Stimulated activated CD4-positive, alpha-beta T cell treated with anti-CD3 and anti-CD28 coated beads, Interleukin-1b, Interleukin-23, amount 100 ng/mL, for 48 hours (primary cell): ENCODE measurements at places on chromosomes 2 and 18.

DNA sequence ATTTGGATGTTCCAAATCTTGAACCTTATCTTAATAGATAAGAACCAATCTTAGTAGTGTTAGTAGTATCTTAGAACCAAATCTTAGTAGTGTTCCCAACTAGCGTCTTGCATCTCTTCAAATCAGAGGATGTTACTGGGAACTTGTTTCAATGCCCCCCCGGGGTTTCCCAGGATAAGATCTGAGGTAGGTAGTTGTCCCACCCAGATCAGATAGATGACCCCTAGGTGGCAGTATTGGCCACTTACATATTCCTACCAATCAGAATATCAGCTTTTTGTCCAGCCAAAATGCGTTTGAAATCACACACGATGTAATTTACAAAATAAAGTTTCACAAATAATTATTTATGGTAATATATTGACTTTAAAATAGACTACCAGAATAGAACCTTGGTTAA lies 314.8 kb downstream of the MBD2 start:
- DNase-seq: no peak

GRCh38 chr2:11687736-11688135 lies 17.7 kb upstream of the NTSR2 start:
- DNase-seq: no peak

- DNase-seq: peak; percentile 48
These were observed 55.3 kb upstream of the NABP1 start for GRCh38 chr2:191622374-191623320.

DNA sequence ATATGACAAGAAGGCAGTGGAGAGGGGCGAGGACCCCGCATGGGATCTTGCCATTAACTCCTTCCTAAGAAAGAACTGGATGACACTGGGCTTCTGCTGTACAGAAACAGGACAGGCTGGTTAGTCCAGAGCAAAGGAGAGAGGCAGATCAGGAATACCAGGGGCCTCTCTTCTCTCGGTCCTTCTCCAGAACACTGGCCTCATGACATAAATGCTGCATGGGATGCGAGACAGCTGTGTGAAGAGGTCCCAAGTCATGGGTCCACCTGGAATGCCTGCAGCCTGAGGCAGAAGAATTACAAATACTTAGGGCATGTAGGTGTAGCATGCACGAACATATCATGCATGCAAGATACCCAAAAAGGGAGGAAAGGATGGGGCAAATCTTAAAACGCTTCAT lies 9.1 kb downstream of the MBOAT2 start:
- DNase-seq: no peak

- no peak for DNase-seq
These were observed 133.5 kb downstream of the TANC1 start for GRCh38 chr2:159101755-159102489.

DNA sequence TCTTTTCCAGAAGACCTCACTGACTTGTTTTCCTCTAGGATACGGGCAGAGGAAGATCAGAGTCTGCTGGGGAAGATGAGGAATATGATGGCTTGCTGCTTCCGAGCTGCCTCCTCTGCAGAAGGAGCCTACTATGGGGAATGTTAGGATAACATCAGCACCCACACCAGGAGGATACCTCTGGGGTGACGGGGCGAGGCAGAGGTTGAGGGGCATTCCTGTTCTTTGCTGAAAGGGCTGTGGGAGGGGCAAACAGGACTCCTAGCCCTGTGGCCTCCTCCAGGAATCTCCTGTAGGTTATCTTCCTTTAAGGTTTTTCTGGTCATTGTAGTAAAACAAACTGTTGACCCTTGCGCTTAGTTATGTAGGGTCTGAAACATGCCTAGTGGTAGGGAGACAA lies 102.5 kb downstream of the CRIM1 start:
- no peak for DNase-seq

DNA sequence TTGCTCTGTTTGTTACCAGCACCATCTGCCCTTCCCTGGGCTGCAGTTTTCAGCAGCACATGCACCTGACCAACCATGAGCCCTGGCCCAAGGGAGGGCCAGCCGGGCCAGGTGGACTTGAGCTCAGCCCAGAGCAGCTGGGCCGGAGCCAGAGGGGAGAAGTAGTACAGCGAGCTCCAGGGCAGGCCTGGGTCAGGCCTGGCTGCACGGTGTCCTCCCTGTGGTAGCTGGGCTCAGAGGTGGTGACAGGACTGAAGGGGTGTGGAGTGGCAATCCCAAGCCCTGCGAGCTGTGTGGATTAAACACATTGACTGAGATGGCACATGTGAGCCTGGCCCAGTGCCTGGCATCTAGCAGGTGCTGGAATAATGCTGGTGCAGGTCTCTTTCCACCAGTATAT lies 222.2 kb downstream of the GLI2 start:
- no peak for DNase-seq

- DNase-seq: no peak
These were observed 41.1 kb upstream of the GALNT5 start for GRCh38 chr2:157216286-157216965.

DNA sequence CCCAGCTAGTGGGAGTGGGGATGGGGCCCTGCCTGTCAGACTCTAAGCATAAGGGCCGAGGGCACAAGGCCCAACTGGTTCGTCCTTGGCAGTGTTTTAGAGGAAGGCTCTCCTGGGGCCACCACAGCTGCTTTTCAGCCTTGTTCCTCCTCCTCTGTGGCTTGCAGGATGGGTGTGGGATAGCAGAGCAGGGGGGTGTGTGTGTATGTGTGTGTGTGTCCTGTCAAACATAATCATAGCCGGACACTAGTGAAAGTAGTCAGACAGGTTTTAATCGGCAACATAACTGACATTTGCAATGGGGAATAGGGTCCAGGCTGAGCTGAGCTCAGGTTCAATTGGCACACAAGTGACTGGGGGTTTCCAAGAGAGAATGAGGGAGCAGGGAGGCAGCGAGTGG lies 114.2 kb downstream of the SEPTIN10 start:
- DNase-seq: no peak

DNA sequence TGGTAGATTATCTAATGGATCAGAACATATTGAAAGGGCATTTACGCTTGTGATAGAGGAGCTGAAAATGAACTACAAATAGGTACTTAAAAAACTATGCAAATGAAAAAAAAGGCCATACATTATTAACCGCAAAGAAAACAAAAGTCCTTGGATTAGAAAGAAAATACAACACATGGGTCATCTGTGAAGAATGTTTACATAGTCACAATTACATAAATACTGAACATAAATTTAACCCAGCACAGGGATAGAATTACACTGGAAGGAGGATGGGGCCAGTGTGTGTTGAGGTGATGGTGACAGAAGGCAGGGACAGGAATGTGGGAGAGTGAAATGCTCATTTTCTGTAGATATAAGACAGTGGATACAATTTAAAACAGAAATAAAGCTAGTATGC lies 6.6 kb downstream of the NTSR2 start:
- no peak for DNase-seq

- no peak for DNase-seq
These were observed 95.3 kb downstream of the PHLPP1 start for GRCh38 chr18:62810682-62811081.

- DNase-seq: peak; percentile 37
These were observed 221.3 kb downstream of the BCL2 start for GRCh38 chr18:63098018-63098981.

- DNase-seq: no peak
These were observed 407.5 kb downstream of the RNF144A start for GRCh38 chr2:7324706-7325105.

GRCh38 chr2:2466534-2466933 lies 135.5 kb upstream of the MYT1L start:
- DNase-seq: no peak

DNA sequence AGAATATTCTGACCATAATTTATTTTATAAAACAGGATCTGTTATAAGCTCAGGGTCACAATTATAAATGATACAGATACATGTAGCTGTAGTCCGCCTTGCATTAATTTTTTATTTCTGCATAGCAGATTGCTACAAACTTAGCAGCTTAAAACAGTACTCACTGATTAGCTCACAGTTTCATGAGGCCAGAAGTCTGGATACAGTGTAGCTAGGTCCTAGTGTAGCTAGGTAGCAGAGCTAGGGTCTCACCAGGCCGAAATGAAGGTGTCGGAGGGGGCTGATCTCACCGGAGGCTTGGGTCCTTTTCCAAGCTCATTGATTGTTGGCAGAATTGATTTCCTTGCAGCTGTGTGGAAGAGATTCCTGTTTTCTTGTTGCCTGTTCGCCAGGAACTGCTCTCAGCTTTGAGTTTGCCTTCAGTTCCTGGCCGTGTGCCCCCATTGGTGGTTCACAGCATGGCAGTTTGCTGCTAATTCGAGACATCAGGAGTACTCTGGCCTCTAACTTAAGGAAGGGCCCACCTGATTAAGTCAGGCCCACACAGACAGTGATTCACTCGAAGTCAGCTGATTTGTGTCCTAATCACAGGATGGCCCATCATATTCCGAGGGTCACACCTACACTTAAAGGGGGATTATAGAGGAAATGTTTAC lies 18.4 kb downstream of the NAPG start:
- DNase-seq: no peak

DNA sequence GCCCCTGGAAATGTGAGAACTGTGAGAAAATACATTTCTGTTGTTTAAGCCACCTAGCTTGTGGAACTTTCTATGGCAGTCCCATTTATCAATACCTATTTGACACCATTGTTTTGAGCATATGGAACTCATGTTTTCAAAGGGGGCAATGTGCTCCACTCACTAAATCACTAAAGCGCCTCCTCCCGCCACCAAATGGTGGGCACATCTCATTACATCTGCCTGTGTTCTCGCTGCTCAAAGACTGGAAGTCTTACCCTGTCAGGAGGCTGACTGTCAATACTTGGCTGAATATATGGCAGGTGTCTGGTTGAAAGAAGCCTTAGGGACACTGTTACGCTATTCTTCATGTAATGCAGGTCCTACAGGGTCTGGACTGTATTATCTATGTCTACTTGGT lies 767.7 kb downstream of the TSN start:
- no peak for DNase-seq

DNA sequence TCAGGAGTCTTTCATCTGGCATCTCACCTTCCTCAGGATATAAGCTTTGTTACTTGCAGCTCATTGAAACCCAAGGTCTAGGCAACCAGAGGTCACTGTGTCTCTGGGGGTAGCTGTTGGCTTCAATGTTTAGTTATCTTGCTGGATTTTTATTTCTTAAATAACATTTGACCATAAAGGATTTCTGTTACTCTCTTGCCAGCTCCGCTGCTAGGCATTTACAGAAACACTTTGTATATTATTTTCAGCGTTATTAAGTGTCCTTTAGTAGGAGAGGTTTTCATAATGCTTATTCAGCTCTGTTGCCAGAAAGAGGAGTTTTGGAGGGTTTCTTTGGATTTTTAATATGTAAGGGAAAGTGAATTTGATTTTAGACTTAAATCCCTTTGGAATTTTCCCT lies 61.4 kb downstream of the QPCT start:
- DNase-seq: no peak
